Activated CD4-positive, alpha-beta T cell treated with anti-CD3 and anti-CD28 coated beads for 48 hours (primary cell): ENCODE measurements at places on chromosomes 1 and 21.

DNA sequence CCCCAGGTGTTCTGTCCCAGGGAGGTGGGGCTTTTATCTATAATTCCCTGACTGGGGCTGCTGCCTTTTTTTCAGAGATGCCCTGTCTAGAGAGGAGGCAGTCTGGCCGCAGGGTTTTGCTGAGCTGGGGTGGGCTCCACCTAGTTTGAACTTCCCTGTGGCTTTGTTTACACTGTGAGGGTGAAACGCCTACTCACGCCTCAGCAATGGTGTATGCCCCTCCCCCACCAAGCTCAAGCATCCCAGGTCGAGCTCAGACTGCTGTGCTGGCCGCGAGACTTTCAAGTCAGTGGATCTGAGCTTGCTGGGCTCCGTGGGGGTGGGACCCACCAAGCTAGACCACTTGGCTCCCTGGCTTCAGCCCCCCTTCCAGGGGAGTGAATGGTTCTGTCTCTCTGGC is 124.3 kb downstream of the CENPF start:
- no peak for DNase-seq

DNA sequence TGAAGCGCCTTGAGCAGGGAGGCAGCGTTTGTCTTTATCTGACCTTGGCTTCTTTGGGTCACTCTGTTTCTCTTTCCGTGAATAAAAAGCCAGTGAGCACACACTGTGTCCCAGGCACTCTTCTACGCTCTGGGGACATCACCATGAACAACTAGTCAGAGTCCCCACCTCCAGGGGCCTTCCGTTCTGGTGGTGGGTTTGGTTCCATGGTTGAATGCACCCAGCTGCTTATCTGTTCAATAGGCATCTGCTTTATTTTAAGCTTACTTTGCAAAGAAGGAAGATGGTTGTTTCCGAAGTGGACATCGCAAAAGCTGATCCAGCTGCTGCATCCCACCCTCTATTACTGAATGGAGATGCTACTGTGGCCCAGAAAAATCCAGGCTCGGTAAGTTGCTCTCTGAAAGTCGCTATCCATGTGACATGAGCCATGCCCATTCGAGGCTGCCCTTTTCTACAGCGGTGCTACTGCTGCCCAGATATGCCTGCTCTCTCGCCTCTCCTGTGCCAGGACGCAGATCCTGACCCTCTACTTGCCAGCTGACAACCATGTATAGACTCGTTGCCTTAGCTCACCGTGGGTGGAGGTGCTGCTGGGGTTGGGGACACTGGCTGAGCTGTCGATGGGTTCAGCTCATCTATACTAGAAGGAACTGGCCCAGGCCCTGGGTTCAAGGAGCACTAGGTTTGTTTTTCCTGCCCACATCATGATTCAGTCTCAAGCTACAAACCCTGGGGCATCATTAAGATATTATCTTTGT is 5.9 kb downstream of the MX1 start:
- DNase-seq: no peak

GRCh38 chr1:8902765-8903164 is 24.3 kb upstream of the ENO1 start:
- no peak for DNase-seq

GRCh38 chr1:2495546-2495945 is 19.5 kb downstream of the PLCH2 start:
- DNase-seq: no peak

DNA sequence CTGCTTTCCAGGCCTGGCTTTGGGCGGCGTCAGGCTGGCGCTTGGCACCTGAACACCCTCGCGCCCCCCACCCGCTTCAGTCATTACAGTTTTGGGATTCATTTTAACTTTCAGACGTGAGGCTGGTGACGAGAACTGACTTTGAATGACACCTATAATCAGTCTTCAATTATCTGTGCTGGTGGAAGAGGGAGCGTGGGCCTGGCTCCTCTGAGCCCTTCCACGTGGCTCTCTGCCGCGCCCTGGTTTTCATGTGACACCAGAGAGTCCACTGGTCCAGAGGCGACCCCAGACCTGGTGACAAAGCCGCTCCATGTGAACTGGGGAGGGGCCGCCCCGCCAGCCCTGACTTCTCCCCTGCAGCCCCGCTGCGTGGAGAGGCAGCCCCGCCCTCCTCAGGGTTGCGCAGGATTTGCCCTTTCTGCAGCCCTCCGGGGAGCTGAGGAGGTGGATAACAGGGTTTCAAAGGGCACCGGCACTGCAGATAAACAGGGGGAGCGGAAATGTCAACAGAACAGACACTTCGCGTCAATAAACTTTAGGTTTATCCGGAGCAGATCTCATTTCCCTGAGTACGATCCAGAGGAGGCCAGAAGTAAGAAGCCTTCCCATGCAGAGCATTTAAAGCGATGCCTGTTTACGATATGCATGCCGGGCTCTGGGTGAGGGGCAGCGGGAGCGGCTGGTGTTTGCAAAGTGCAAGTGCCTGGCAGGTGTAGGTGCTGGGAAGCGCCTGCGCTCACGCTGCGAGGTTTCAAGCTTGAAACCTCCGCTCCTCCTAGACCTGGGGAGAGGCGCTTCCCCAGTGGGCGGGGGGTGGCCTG is 56.4 kb downstream of the AJAP1 start:
- DNase-seq: no peak

DNA sequence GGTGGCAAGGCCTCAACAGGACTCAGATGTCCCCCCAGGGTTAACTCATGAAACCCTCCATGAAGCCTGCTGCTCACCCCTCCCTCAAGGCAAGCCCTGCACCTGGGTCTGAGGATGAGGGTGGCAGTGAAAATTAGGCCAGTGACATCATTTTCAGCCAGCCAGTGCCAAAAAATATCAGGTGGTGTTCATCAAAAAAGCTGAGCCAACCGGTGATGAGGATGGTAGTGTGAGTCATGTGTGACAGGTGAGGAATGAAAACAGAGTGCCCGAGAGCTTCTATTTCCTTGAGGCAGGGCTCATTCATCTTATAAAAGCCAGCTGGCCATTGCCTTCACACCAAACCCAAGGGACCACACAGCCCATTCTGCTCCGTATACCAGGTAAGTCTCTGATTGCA is at the start of gene SPRR1A:
Gene SPRR1A, plus strand, starts transcription at position 339 of the 400 bp plus-strand sequence. CDS start 1,150 bp downstream, outside the sequence.
- DNase-seq: no peak

DNA sequence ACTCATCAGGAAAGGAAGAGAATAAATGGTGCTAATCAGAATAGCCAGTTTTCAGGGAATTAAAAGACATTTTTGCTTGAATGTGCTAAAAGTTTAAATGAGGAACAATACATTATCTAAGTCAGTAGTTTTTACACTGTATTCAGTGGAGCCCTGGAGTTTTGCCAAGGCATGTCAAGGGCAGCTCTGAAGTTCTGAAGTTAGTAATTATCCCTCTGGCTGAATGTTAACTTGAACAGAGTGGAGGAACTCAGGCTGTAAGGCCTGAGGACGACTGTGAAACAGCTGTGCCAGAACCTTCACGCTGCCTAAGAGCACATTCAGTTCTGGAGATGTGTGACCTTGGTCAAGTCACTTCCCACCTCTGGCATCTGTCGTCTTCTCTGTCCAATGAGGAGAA is 68.1 kb downstream of the EDEM3 start:
- no peak for DNase-seq

GRCh38 chr1:41507110-41507720 is 22.7 kb upstream of the EDN2 start:
- DNase-seq: no peak

DNA sequence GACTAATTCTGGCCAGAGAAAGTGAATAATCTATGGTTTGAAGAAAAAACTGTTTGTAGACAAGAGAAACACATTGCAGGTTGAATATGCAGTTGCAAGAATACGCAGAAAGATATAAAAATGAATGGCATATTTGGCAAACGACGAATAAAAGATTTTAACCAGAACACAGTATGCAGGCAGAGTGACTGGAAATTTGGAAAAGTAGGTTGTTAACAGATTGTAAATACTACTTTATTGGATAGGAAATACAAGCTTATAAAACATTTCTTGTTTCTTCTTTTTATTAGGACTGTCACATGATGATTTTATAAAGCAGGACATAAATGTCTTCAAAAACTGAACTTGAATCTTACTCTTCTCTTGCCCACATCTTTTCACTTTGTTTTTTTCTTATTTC is 573.3 kb upstream of the PBX1 start:
- DNase-seq: no peak

- DNase-seq: no peak
These were observed 3.1 kb downstream of the TNNT2 start for GRCh38 chr1:201374364-201374763.

- DNase-seq: no peak
These were observed 42.2 kb upstream of the WNT4 start for GRCh38 chr1:22184892-22185612.

- DNase-seq: no peak
These were observed 5.3 kb upstream of the OLFM3 start for GRCh38 chr1:102002057-102002456.

DNA sequence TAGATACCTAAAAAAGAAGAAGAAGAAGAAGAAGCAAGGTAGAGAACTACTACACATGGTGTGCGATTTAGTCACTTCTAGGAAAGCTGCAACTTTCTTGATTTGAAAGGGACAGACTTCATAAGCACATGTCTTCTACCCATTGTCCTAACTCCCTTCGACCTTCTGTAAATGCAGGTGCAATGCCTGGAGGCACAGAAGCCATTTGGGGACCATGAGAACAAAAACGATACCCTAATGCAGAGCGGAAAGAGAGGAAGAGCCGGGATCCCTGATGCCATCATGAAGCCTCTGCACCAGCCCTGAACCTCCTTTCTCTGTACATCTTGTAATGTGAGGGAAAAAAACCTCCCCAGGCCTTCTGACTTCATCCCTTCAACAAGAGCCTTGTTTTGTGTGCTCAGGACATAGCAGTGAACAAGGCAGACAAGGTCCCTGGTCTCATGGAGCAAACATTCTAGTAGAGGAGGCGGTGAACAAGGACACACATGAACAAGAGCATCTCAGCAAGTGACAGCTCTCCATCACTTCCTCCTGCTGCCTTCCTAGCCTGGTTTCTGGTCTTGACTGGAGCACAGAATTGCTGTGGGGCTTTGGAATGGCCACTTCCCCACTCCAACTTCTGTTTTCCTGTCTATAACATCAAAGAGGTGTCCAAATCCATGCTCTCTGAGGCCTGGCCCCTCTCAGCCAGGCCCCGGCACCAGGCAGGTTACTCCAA is 5.5 kb upstream of the LAPTM5 start:
- DNase-seq: no peak

DNA sequence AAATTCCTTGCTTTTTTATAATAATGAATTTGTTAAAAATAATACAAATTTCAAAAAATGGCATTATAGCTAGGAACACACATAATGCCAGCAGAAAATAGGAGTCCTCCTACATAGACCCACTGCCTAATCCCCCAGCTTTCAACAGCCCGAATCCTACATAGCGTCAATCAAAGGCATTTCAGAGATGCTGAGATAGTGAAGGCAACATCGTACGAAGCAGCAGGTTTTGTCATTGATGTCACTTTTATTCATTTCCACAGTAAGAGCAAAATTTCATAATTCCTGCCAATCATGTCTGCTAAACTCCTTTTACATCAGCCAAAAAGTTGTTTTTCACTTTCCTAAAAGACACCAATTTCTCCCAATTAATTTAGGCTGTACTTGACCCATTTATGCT is 94.1 kb downstream of the GREM2 start:
- no peak for DNase-seq

DNA sequence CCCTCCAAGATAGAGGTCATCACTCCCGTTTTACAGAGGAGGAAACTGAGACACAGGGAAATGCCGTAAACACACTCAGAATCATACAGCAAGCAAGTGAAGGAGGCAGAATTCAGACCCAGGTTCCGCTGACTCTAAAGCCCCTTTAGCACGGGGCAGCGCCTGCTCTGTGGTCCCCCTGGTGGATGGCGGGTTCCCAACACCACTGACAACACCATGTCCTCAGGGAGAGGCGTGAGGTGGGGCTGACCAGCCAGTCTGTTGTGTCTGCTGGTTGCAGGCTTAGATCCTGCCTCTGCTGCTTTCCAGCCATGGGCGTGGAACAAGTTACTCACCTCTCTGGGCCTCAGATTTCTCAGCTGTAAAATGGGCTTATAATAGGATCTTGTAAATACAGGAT is 617.3 kb downstream of the MATN1 start:
- DNase-seq: peak; percentile 20

DNA sequence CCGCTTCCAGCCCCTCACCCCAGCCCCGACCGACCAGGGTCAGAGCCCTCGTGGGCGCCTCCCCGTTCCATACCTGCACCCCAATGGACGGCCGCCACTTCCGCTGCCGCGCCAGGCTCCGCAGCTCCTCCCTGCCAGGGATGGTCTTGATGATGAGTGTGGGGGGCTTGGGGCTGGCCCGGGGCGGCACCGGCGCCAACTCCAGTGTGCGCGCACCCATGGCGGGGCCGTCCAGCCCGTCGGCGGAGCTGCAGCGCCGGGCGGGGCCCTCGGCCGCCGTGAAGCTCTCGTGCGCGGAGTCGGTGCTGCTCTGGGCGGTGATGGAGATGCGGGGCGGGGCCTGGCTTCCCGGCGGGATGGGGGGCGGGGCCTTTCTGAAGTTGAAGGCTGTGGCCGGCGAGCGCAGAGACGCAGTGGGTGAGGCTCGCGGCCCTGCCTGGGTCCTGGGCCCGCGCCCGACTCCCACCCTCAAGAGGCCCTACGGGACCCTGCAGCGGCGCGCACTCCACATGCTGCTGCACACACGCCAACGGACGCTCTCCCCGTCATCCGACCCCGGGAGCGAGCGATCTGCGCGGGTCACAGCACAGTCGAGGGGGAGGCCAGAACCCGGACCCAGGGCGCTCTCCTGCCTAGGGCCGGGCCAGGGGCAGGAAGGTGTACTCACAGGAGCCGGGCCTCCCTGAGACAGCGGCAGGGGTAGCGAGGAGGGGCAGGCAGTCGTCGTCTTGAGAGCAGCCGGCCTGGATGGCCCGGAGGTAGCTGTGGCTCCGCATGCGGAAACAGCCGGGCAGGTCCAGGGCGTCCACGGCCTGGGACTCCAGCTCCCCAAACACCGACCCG is 26.1 kb upstream of the SMIM12 start:
- peak; percentile 79 for DNase-seq

DNA sequence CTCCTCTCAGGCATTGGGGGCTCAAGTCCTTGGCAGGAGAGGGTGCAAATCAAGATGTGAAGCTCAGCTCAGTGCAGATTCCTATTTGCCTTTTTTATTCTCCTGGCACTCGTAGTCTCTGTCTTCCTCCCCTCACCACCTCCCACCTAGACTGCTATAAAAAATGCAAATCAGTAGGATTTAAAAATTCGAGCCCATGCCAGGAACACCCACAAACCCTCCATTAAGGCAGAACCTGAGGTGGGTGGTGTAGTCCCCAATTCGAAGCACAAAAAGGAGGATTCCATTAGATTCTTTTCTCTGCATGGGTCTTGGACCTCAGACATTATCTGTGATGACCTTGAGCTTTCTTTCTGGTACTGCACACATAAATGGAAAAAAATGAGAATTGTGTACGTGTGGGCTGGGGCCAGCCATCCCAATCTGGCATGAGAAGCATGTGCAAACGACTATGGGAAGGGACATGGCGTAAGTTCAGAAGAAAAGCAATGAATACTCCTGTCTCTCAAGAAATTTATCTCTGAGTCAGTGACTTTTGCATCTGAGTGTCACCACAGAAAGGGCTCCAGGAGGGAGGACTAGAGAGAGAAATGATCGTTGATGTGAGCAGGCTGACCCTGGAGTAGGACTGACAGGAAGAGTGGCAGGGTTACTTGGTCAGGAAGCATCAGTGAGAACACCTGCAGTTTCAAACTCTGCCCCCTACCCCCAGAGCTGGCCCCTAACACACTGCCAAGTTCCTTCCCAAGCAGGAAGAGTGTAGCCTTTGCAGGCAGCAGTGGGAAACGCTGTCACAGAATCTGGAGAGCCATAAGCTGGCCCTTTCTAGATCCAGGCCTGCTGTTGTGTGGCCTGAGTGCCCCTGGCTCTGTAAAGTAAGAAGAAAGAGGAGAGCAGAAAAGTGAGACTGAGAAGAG is 1.7 kb downstream of the INKA2 start:
- no peak for DNase-seq

- DNase-seq: no peak
These were observed 17.9 kb downstream of the VWA5B1 start for GRCh38 chr1:20308569-20308968.
